ENCODE measurements at places on chromosomes 13 and 19.

GRCh38 chr19:4403005-4403761, 743 bp downstream of the CHAF1A start:
- DNase-seq, result no peak

DNA sequence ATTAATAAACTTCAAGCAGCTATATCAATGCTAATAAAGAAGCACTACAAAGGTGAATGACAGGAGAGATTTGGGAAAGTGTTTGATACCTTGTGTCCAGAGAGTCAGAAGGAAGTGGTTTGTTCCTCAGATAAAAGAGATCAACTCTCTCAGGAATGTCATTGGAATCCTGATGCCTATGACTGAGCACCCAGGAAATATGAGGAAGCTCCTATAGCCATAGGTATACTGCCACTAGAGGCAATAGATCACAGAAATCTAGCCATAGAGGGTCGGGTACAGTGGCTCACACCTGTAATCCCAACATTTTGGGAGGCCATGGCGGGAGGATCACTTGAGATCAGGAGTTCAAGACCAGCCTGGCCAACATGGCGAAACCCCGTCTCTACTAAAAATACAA, 612.6 kb downstream of the DACH1 start:
- DNase-seq, result no peak

GRCh38 chr19:56252699-56253422, 19.7 kb upstream of the EDDM13 start:
- peak; percentile 42 for DNase-seq

DNA sequence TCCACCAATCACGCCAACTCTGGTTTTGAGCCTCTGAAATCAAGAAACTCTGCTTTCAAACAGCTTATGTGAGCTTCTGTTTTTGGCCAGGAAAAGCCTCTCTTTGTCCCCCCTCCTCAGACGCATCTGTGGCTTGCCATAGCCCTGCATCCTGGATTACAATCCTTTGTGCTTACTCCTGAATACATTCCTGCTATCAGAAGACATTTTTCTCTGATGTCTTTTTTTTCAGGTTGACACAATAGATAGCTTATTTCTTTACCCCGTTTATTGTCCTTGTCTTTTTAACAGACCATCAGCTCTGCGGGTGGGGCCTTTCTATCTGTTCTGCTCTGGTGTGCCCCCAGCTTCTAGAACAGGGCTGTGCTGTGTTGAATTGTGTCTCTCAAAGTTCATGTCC, 11.0 kb downstream of the PNMA8B start:
- DNase-seq, result no peak

GRCh38 chr13:40149611-40150274, 494.3 kb downstream of the COG6 start:
- DNase-seq, result peak; percentile 48

- DNase-seq, result no peak
Measured at GRCh38 chr19:14048443-14049153, 13.3 kb downstream of the PALM3 start.

DNA sequence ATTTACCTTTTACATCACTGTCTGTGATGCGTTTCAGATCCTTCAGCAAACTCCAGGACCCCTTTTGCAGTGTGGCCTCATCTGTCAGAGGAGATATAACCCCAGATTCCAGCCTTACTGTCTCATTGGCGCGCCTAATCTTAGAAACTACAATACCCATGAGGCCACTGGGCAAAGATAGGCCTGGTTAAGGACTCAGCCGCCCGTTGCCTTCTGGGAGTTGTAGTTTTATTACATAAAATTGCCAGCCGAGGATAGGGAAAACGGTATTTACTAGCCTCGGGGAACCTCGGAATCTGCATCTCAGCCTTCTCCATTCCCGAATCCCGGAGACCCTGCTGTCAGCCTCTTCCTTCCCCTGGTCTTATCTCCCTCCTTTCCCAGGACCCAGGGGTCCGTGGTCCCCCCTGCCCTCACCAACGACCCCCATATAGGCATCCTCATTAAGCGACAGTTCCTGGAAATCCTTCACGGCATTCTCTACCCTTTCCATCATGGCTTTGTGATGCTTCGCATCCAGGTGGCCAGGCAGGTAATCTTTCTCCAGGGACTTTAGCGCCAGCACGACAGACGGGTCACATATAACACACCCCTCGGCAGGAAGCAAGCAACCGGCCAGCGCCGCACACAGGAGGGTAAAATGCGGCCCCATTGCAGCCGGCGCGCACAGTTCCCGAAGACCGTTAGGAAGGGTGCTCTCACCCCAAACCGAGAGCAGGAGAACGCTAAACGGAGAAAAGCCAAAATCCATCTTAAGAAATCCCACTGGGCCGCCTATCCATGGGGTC, 1.3 kb downstream of the IZUMO1 start:
- no peak for DNase-seq

- no peak for DNase-seq
Measured at GRCh38 chr19:12287958-12288500, 6.7 kb downstream of the ZNF44 start.

DNA sequence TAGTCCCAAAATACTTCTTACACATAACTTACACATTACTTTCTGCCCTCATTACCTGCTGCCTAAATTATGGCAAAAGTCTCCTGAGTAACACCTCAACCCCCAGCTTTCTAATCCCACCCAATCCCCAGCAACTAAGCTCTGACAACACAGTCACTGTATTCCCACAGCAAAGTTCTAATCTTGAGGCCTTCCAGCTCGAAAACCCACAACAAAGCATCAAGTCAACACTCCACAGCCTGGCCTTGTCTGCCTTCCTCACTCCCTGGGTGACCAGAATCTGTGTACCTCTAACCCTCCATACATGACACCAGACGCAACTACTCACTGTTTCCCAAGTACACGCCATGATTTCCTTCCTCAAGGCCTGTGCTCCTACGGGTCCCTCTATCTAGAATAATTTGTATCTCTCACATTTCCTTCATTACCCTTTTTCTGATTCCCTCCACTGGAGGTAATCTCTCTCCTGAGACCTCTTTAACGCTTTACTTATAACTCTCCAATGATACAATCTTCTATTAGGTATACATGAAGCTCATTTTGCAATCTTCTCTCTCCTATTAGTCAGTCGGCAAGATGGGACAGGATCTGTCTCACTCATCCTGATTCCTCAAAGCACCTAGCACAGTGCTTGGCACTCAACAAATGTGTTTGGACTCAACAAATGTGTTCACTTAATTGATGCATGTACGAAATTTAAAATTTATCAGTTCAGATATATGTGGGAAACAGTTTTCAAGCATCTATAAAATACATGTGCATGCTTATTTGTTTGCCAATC, 87.6 kb upstream of the DOCK9 start:
- DNase-seq, result no peak

- DNase-seq, result no peak
Measured at GRCh38 chr19:13872695-13873389, 4.1 kb upstream of the NANOS3 start.

- DNase-seq, result no peak
Measured at GRCh38 chr19:40808497-40808896, 9.5 kb downstream of the EGLN2 start.

DNA sequence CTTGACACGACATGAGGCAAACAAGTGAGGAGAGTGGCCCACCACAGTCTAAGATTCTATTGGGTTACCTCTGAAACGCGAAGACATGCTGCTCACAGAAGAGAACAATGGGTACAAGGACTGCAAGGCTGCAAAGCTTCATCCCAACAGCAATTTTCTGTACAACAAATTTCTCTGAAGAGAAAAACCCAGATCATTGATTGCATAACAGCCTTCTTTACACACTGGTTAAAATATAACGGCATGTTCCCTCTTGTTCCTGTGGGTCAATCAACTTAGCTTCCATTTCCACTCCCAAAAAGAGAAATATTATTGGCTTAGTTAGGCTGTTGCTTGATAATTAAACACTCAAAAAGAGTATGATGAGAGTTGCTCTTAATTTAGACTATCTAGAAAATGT, at the start of gene CPB2:
CPB2 (minus strand) TSS at position 166 of the 400 bp plus-strand sequence; CDS start at position 142, 24 bp downstream.
- no peak for DNase-seq

DNA sequence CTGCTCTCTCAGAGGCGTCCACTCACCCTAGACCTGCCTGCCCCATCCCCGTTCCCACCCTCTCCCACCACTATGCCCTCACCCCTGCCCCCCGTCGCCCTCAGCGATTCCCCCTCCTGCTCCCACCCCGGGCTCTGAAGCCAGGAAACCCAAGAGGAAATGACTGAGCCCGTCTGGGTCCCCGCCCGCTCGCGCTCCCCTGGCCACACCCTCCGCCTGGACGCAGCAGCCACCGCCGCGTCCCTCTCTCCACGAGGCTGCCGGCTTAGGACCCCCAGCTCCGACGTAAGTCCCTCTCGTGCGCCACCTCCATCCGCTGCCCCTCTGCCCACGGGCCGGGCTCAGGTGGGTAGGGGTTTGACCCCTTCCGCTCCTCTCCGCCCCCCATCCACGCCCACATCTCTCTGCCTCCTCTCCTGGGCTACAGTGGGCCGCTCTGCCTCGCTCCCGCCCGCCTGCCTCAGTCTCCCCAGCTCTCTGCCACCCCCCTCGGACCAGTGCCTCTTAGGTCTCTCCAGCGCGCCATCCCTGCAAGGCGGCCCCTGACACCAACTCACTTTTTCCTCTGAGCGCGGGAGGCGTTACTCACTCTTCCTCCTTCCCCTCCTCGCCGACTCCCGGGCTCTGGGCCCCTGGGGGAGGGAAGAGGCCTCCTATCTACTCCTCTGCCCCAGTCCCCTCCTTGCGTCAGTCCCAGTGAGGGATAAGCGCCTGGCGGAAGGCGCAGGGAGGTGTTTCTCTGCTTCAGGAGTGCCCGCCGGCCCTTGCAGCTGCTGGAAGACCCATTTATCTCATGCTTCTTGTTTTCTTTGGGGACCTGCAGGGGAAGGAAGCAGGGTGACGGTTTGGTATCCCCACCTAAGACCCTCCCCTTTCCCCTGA, at the start of gene FXYD5:
FXYD5 (plus strand) TSS at position 211 of the 882 bp plus-strand sequence. CDS start 816 bp downstream, outside the sequence.
- DNase-seq, result no peak

- no peak for DNase-seq
Measured at GRCh38 chr19:17576758-17577456, 21.5 kb downstream of the COLGALT1 start.

DNA sequence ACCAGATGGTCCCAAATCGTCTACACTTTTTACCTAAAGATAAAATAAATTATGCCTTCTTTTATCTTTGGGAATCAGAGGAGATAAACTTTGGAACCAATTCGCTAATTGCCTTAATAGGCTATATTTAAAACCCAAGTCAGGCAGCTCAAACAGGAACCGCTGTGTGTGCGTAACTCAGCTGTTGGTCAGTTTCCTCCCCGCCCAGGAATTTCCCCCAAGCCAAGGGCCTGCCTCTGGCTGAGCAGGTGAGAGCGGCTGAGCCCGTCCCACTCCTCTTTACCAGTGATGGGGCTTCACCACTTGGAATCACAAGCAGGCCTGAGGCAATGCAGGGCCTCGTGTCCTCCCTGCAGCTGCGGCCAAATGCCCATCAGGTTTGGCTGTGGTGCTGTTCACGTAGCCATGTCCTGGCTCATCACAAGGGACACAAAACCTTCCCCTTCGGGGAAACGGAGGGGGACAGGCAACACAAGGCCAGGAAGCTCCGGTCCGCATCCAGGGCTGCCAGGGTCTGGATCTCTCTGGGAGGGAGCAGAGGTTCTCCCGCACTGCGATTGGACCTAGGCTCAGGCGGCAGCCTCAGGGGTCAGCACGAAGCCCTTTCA, 503 bp upstream of the SLC7A9 start:
- no peak for DNase-seq

- DNase-seq, result no peak
Measured at GRCh38 chr19:7527516-7528191, 5.2 kb downstream of the MCOLN1 start.

DNA sequence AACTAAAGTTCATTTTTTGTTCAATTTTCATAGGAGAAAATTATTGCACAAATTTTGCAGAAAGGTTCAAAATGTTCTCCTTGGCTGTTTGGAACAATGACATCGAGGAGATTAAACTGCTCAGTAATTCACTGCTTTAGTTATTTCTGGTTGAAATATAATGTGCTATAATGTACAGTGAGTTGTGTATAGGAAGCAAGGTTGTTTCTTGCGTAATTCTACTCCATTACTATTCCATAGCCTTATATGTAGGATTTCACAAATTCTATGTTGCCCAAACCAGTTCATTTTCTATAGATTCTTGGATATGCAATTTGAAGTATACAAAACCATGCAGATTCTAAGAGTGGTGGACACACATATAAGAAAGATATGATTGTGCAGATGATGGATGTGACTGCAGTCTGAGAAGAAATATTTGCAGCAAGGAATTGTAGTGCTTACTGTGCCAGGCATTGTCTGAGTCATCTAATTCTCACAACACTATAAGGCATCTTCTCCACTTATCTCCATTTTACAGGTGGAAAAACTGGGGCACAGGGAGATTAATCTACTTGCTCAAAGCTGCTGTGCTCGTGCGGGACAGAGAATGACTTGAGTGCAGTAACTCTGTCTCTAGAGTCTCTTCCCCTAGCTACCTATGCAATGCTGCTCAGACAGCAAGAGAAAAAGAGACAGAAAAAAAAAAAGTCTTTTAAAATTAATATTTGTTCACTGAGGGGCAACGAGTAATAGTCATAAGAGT, 515.5 kb downstream of the MYO16 start:
- no peak for DNase-seq

DNA sequence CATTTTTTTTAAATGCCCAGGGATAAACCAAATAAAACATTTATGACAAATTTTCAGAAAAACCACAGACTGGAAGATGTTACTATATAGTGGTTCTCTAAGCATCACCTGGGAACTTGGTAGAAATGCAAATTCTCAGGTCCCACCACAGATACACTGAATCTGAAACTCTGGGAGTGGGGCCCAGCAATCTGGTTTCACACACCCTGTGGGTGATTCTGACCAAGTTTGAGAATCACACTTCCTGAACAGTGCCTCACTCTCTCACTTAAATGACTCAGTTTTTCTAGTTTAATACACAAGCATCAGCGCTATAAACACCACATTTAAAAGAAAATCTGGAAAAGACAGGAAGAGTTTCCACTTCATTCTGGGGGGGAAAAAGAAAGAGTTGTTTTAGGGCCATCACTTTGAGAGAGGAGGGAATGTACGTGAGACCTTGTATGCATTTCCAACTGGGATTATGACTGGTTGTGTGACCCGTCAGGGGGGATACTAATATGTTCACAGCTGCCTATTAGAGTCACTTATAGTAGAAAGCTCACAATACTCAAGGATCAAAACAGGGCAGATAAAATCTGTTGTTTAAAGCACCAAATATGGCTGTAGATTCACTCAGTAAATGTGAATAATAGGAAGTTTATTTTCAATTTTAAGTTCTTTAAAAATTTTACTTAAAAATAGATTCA, 567.7 kb downstream of the GPC6 start:
- DNase-seq, result no peak

- DNase-seq, result no peak
Measured at GRCh38 chr19:47020992-47021496, 1.4 kb downstream of the NPAS1 start.

- DNase-seq, result no peak
Measured at GRCh38 chr19:58538257-58539168, 5.4 kb upstream of the TRIM28 start.

DNA sequence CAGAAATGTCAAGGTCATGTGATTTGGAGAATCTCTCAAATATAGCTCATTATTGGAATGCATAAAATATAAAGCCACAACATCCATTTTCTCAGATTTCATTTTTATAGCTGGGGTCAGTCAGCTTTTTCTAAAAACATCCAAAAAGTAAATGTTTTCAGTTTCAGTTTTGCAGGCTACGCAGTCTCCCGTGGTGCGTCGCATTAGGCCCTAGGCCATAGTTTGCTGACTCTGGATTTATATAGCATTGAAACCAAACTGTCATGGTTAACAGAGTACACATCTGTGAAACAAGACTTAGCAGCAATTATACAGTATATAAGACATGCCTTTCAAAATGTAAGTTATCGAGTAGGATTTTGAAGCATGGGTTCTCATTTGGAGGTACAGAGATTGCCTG, 140.0 kb downstream of the IRS2 start:
- DNase-seq, result no peak

All from GM04504 (cell line).